ENCODE measurements at places on chromosomes 2 and 18.

DNA sequence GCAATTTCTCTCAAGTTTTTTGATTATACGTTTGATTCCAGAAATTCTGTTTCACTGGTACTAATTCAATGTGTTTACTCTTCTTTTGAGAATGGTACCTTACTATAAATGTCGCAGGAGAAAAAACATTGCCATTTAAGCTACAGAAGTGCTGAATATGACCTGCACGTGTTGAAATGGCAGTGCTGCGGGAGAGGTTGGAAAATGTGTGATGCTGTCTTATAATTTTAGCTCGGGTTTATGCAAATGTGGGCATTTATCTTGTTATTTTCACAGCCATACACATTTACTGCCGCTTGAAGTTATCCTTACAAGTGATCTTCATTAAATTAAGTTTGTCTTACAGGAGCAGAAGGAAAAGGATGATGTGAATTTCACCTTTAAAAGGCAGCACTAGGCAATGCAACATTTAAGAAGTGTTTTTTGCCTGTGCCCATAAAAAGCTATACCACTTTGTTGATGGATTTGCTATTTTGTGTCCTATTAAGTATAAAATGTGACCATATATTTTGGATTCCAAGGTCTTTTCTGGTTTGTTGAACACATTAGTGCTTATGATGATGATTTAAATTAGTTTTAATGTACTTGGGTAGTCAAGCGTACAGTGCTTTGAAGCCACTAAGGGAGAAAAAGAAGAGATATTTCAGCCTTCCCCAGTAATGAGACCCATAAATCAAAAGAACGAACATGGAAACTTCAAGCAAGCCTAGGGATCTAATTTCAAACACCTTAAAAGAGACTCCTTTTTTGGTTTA, 112.1 kb downstream of the LTBP1 start:
- no peak for DNase-seq

GRCh38 chr2:188601927-188602326, 310.3 kb downstream of the GULP1 start:
- DNase-seq: no peak

GRCh38 chr18:79490626-79491041, 94.9 kb downstream of the NFATC1 start:
- no peak for DNase-seq

- no peak for DNase-seq
Observed at GRCh38 chr18:10791169-10791831, 265.5 kb downstream of the NAPG start.

GRCh38 chr2:231241755-231242507, 43.5 kb downstream of the ARMC9 start:
- DNase-seq: no peak

DNA sequence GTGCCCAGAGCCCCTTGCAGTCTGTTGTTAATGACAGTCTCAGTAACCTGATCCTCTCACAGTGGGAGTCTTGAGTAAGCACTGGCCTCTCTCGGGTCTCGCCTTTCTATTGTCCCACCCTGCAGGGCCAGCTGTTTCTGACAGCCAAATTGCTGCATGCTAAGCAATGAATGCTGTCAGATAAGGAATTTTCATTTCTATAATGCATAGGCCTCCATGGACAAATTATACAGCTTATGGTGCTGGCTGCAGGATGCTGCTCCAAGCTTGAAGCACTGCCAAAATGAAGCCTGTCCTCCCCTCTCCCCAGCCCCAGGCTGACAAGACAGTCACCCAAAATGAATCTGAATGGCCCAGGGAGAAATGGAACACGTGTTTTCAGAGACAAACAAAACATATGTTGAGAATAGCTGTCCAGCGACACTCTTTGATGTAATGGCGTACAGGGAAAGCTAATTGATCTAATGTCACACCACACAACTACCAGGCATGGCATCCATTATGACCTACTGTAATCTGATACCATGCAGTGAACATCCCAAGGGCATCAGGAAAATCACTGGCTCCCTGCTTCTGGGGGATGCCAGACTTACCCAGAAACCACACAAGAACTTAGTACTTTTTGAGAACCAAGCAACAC, 36.8 kb downstream of the ACVR1 start:
- no peak for DNase-seq

- no peak for DNase-seq
Observed at GRCh38 chr18:58194028-58194427, 150.0 kb downstream of the NEDD4L start.

DNA sequence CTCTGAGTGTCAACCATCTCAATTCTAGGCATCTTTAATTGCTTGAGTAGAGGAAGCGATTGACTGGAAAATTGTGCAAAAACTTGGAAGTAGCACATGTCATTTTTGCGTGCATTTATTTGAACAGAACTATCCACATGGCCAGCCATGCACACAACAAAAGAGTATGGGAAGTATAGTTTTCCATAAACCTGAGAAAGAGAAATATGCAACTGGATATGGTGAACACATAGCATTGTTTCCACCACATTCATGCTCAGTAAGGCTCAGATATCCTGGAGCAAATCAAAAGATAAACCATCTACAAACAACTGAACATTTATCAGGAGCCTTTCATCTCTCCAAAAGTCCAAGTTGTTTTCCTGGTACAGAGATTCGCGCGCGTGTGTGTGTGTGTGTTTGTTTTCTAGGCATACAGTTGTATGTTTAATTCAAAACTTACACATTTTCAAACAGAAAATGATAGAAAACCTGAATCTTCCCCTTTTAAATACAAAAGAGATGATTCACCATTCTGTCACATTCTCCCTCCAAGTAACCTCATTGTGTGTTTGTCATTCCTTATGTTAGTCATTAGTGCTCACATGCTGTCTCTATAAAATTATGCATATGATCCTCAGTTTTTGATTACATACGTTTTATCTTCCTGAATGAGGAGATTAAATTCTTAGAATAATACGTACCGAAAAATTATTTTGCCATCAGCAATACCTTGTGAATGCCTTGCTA, 780.4 kb upstream of the NRXN1 start:
- DNase-seq: no peak

DNA sequence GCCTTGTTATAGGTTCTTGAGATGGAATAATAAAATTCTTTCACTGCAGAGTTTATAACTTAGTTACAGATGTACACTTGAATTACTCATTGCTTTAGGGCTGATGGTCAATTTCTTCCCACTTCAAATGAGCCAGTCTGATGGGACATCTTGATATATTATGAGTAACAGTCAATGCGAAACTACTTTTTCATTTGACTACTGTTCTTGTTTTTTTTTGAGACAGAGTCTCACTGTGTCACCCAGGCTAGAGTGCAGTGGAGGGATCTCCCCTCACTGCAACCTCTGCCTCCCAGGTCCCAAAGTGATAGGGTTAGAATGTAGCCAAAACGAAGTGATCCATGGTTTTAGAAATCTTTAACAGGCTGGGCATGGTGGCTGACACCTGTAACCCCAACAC, 57.1 kb downstream of the ST3GAL5 start:
- DNase-seq: no peak

DNA sequence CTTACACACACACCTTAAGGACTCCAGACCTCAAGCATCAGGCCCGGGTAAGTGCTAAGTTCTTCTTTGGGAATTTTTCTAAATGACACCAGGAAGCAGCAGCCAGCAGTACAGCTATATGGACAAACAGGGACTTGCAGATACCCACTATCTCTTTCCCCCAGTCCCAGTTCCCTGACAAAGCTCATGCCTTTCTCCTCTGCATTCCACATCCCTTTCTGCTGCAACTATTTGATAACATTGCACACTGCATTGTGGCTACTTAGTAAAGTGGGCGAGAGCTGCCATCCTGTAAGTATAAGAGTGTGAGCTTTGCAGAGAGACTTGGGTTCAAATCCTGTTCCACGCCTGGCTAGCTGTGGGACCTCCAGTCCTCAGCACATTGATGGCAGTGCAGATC, 14.0 kb upstream of the CD226 start:
- DNase-seq: no peak

GRCh38 chr2:191636235-191636543, 41.7 kb upstream of the NABP1 start:
- DNase-seq: no peak

GRCh38 chr2:204487447-204488229, 57.6 kb upstream of the PARD3B start:
- no peak for DNase-seq

DNA sequence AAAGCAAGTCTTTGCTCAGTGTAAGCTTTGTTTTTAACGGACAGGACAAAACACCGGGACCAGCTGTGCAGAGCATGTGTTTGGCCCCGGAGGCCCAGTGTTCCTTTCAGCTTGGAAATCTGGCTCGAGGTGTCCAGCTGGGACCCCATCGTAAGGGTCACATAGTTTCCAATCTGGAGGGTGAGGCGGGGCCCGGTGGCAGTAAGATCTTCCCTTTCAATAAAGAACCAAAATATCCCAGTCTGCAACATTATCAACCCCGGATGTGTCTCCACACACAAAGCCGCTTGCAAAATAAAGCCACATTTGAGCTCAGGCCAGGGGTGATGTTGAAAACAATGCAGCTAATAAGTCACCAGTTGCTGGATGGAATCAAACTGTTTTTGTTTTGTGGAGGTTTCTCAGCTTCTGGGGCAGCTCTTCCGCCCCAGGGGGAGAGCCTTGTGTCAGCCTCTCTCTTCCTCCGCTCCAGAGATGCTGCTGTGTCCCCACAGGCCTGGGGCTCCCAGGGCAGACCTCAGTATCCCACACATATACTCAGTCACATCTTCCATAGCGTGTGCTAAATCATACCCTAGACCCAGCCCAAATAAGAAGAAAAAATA, 138.6 kb upstream of the GLI2 start:
- DNase-seq: no peak

- no peak for DNase-seq
Observed at GRCh38 chr2:3682811-3683210, 20.6 kb upstream of the DCDC2C start.

DNA sequence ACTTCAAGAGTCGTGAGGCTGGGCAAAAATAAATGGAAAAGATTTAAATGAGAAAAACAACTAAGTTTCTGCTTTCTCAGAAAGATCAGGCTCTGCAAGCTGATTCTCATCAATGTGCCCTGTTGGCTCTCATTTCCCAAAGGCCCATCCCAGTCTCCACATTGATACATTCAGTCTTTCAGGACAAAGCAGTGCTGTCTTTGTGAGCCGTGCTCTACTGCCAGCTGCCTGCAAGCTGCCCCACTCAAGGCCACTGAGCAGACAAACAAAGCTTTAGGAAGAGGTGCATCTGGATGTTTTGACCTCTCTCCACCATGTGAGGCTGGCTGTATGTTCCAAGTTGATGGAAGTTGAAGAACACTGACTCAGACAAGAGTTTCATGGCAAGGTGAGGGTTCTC, 48.8 kb downstream of the FSHR start:
- no peak for DNase-seq

- peak; percentile 38 for DNase-seq
Observed at GRCh38 chr2:12501469-12502158, 215.1 kb upstream of the TRIB2 start.

GRCh38 chr2:5686068-5686467, 6.1 kb upstream of the SOX11 start:
- no peak for DNase-seq

- DNase-seq: no peak
Observed at GRCh38 chr18:59577386-59577655, 119.9 kb downstream of the CCBE1 start.

- DNase-seq: no peak
Observed at GRCh38 chr2:195320413-195320973, 336.5 kb upstream of the SLC39A10 start.

DNA sequence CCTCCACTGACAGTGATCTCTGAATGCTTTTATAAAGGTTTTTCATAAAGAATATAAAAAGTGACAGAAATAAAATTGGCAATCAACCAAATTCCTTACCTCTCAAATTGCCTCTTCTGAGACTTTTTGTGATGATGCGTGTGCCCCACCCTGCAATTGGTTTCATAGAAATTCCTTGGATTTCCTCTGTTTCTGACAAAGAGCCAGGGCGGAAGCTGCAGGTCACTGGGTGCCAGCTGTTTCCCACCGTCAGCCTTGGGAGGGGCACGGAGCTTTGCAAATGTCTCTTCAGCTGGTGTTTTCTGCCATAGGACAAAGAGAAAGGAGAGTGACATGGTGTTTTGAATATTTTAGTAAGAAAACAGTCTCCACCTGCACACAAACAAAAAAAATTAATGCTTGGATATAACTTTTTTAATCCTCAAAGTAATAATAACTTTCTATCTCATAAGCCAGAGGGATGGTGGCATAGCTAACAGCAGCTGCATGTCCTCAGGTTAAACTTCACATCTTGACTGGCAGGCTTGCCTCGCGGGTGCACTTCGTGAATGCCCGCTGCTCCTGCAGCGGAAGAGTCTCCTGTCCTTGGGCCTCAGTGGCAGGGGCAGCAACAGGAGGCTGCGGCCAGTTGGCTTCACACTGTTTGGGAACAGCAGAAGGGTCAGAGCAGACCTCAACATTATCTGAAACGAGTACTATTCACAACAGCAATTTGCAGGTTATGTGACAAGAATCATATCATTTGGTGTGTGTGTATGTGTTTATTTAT, 24.7 kb downstream of the AGAP1 start:
- no peak for DNase-seq

DNA sequence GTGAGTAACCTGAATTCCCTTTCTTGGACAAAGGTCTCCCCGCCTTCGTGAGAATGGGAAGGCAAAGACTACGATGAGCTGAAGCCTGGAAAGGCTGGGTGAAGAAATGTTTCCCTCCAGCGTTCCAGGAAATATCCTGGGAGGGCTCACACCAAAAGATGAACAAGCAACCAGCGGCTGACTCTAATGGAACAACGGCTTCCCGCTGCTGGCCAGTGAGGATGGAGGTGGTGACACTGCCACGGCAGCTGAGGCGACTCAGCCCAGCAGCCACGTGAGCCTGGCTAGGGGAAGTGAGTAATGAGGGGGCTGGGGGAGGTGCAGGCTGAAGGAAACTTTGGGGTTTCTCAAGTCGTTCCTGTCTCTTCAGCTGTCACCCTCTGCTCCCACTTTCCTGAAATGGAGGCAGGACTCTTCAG, 105.0 kb upstream of the SMAD7 start:
- DNase-seq: no peak

DNA sequence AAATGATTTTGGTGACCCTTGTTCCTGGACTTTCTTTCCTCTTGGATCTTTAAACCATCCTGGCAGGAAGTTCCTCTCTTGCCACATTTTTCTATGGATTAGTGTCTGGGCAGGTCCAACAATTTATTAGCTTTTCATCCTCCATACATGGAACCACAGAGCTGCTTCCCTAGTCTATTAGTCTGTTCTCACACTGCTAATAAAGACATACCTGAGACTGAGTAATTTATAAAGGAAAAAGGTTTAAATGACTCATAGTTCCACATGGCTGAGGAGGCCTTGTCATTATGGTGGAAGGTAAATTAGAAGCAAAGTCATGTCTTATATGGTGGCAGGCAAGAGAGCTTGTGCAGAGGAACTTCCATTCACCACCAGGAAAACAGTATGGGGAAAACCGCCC, 122.9 kb downstream of the DDX1 start:
- no peak for DNase-seq

DNA sequence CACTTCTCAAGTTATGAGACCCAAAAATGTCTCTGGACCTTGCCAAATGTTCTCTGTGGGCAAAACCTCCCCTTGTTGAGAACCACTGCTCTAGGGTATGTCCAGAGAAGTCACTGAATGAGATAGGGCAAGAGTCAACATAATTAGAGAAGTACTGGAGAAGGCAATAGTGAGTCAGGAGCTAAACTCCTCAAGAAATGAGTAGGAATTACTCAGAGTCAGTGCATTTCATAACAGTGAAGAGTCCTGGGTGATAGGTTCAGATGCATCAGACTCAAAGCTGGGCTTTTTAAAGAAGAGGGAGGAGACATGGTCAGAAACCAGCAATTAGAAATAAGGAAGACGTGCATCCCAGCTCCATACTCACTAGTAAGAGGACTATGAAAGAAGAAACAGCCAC, 38.6 kb upstream of the IHH start:
- DNase-seq: no peak

Measured in activated CD4-positive, alpha-beta T cell treated with anti-CD3 and anti-CD28 coated beads for 1 hour (primary cell).